Fibroblast of skin of right biceps (primary cell): ENCODE measurements at places on chromosomes 12 and 14.
A peak's percentile ranks its signal among the peaks of the same experiment; 100 is the strongest.

GRCh38 chr14:91048265-91048664, 12.2 kb downstream of the RPS6KA5 start:
- no peak for DNase-seq

DNA sequence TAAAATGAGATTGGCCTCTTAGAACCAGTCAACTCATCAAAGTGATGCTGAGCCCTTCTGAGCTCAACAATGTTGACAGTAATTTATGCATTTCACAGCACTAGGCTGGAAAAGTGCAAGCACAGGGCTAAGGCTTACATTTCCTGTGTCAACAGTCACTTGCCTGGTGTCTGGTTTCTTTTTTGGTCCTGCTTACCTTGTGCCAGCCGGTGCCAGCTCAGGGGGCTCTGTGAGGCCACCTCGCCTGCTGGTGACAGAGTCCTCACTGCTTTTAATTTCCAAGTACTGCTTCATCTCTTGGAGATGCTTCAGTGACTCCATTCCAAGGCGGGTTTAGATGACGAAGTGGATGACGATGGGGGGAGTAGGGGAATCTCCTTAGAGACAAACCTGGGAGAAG, 53.1 kb upstream of the KCNA1 start:
- no peak for DNase-seq

GRCh38 chr12:52971679-52972329, 22.9 kb downstream of the KRT18 start:
- peak; percentile 66 for DNase-seq

GRCh38 chr14:24866067-24866639, 183.8 kb downstream of the STXBP6 start:
- DNase-seq = no peak

DNA sequence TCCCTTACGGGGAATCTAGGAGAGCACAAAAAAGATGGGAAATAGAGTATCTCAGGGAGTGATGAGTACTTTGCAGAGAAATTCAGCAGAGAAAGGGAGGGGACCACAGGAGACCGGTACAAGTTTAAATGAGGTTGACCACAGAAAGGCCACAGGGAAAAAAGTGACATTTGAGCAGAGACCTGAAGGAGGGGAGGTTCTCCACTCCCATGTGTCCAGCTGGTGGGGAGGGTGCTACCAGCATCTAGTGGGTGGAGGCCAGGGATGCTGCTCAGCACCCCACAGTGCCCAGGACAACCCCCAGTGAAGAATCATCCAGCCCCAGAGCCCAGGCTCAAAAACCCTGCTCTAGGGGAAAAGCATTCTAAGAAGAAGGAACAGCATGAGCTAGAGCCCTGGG, 34.6 kb downstream of the TESC start:
- no peak for DNase-seq
